ENCODE measurements at places on chromosomes 5 and 9. TPM values are rescaled to one million over a fixed set of nuclear protein-coding genes. Genes with fewer than 3 reads are reported as not detected.

- DNase-seq, result no peak
These were observed 288.0 kb downstream of the ICE1 start for GRCh38 chr5:5710471-5710870.

DNA sequence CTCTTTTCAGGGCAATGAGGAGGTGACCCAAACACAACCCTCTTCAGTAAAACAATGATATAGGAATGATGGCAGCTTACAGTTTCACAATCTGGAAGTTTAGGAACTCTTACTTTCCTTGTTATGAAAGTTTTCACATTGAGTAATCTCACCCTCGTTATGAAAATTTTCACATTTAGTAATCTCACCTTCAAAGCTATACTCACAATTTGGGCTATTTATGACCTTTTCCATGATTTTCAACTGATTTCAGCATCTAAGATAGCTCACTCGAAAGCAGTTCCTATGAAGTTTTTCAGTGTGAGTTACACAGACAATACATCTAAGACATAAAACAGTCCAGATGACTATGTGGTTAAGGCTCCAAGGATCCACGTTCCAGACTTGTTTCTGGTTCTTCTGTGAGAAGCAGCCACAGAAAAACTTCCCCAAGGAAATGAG, 57.1 kb downstream of the FOXD1 start:
- no peak for DNase-seq

DNA sequence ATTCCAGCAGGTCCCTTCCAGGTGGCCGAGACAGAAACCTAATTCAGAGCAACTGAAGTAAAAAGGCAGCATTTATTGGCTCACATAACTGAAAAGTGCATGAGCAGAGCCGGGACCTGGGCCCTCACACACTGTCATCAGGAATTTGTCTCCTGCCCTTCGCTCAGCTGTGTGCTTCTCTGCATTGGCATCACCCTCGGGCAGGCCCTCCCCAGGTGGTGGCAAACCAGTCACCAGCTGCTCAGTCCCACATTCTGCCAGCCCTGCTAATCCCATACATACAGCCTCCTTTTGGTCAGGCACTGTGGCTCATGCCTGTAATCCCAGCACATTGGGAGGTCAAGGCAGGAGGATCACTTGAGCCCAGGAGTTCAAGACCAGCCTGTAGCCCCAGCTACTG, 11.5 kb upstream of the CPLX2 start:
- no peak for DNase-seq

- DNase-seq, result no peak
These were observed 54.4 kb downstream of the ZNF474 start for GRCh38 chr5:122183788-122184170.

DNA sequence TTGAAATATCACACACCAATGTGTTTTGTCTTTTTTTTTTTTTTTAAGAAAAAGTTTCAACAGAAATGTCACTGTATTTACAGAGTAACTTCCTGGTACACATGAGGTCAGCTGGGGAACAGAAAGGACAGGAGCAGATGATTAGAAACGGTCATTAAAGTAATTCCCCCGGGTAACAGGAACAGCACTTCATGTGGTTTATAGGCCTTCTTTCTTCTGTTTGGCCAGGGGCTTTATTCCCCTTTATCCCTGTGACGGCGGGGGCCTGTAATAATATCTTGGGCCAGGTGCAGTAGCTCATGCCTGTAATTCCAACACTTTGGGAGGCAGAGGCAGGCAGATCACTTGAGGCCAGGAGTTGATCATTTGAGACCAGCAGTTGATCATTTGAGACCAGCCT, 30.5 kb upstream of the MSH3 start:
- no peak for DNase-seq

DNA sequence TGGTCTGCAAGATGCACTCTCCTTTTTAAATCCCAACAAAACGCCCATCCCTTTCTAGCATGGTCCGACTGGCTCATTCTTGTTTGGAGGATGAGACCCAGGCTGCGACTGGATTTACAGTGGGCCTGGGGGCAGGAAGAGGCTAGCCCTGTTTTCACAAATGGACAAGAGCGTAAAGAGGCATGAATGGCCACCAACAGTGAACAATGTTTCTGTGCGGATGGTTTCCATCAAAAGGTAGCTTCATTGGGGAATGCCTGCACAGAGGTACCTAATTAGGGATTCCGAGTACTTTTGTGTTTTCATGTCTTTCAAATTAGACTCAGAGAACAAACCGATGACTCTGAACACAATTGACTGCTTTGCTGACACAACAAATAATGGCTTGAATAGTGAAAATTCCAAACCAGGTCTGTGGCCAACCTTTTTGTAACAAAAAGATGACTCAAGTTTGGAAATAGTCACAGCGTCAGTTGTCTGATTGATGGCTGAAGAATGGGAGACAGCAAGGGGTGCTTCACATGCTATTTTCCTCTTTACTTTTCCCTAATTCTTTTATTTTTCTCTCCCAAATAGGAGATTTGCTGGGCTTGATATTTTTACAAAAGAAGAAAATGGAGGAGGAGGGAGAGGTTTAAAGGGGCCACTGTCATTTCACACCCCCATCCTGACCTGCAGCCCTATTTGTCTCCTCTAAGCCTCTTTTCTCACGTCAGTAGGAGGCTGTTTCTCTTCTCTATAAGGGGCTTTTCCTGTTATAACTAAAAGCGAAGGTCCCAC, 208.1 kb upstream of the S1PR3 start:
- DNase-seq, result no peak

DNA sequence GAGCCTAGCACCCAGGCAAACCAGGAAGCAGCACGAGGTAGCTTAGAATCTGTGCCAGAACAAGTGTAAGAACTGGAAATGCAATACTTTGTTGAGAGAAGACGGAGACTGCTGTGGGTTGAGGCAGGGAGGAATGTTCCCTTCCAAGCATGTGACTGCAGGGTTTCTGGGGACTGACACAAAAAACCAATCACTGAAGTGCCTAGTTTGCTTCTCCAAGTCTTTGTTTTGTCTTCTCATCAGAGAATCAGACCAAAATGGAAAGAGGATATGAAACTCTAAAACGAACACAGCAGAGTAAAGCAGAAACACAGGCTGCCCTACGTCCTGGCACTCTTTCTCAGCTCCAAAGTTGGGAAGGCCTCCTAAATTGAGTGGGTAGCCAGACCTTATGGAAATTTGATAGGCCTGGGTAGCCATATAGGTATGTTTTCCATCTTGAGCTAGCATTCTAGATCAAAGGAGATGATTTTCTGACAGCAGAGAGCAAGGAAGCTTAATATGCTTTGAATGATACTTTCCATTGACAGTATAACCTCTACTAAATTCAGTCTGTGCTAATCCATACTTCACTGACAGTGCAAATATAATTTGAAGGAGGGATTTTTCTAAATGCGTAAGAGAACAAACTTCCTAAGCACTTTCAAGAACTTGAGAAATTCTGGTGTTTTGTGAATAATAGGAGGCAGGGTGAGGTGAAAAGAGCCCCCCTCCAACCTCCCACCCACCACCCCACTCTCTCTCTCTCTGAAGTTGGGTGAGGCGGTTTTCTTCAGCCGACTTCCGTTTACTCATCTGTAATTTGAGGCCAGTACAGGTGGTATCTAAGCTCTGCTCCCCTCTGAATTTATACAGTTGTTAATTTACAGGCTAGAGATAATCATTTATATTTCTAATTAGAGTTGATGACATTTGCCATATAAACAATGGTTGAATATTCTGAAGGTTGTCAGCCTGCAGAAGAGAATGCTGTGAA, 5.5 kb downstream of the ADRB2 start:
- peak; percentile 59 for DNase-seq

DNA sequence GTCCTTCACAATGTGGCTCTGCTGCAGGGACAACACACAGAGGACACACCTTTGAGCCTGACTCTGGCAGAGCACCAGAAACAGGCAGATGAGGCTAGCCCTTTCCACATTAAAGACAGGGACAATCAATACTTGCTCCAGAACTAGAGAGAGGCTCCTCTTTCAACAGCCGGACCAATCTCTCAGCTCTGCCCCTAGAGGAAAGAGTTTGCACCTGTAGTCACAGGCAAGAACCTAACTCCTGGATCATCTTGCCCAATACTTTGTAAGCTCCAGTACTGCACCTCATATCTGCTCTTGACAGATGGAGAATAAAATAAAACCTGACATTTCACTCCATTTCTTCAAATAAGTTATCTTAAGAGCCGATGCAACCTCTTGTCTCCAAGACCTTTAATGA, 52.1 kb downstream of the EPB41L4A start:
- DNase-seq, result no peak

GRCh38 chr5:5886812-5887486, 464.5 kb downstream of the ICE1 start:
- no peak for DNase-seq

DNA sequence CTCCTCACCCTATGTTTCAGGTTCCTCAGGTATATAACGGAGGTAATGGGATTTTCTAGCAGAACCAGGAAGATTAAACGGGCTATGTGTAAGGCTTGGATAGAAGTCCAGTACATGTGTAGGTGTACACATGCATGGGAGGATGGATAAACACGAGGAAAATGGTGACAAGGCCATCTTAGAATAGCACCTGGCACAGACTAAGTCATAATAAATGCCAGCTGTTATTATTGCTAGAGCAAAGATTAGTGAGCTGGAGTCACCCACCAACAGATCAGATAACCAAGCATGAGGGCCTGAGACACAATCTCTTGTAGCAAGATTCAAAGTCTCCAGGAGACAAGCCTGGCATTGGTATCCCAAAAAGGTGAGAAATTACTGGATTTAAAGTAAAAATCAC, 21.1 kb downstream of the SPOCK1 start:
- DNase-seq, result no peak

GRCh38 chr5:1781726-1782384, 17.8 kb downstream of the MRPL36 start:
- DNase-seq, result no peak

- DNase-seq, result no peak
These were observed 442.0 kb upstream of the MEF2C start for GRCh38 chr5:89324990-89325389.

DNA sequence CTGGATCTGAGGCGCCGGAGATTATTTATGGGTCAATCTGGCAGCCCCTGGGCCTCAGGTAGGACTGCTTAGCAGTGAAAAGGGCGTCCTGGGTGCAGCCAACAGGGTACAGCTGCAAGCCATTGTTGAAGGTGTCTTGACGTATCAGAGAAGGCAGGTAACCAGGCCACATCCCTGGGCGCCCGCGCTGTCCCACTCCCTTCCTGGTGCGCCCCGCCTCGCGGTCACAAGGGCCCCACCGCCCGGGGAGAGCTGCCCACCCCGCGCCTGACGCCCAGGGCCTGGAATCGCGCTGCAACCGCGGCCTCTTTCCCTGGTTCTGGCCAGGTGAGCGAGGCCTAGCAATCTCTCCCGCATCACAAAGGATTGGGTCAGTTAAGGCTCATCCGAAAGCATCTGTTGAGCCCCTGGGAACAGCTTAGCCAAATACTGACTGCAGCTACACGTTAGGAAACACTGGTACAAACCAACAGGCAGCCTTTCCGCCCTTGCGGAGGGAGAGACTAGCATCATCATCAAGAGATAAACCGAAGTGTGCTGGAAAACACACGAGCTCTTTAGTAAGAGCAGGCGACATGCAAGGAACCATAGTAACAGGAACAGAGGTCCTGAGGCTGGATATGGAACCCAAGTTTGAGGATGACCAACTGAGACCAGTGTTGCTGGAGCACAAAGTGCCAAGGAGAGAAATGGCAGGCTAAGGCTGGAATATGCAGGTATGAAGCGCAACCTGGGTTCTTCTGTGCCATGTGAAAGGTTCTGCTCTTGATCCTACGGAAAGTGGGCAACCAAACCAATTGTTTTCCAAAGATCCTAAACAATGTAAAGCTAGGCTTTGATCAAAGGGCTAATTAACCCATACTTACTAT, 3.6 kb downstream of the RPS23 start:
- no peak for DNase-seq

DNA sequence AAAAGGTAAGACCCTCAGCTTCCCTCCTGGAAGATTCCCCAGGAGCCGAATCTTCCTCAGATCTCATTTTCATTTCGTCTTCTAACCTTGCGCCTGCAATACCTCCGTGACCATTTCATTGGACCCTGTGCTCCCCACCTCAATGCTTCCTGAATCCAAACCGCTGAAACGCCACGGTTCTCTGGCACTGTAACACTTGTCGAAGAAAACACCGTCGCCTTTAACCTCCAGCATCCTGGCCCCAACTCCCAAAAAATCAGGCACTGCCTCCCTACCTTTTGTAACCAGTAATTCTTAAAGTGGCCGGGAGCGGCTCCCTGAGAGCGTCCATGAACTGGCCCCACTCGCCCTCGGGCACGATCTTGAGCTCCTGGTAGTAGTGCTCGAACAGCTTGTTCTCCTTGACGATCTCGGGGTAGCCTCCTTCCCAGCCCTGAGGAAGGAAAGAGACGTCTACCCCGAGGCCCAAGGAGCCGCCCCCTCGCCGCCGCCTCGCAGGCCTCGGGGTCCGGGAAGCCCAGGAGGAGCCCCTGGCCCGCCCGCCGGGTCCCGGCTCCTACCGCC, 438 bp downstream of the NSUN2 start:
- DNase-seq, result no peak

DNA sequence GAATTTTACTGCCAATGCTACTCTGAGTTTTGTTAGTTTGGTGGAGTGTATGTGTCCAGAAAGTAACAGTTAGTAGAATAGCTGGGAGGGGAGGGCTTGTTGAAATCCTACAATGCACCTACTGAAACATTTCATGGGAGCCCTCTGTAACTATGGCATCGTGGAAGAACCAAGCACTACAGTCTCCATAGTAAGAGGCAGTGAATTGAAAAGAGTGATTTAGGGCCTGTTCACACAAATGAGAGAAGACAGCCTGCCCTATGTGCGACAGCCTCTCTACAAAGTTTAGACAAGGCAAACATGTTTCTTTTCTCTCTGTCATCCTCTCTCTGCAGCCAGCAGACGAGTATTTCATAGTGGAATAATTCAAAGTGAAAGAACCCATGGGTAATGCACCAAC, 676.6 kb downstream of the BRINP1 start:
- no peak for DNase-seq

DNA sequence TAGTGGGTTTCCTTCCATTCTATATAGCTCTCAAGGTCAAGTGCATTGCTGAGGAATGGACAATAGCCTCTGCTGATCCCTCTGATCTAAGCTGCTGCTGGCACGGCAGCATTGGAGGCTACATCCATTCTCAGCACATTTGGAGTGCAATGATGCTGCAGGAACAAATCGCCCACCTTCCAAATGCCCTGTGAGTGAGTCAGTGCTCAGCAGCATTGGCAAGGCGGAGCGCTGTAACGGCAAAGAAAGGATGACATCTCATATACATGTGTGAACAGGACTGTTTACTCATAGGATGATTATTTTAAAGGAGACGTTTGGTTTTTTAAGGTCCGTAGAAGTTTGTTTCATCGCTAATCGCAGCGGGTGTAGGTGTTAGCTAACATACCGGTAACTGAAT, 408.7 kb downstream of the ARHGEF28 start:
- no peak for DNase-seq

SPATA31E1 gene
- not detected for total RNA-seq

PCDHB9 gene
- total RNA-seq, result 0.18 TPM

PCDHGC5 gene
- 0.87 TPM for total RNA-seq

SAXO1 gene
- not detected for total RNA-seq

PTGDS gene
- not detected for total RNA-seq

ANKRD31 gene
- total RNA-seq, result not detected

C9orf153 gene
- total RNA-seq, result 0.18 TPM

GPR21 gene
- 0.87 TPM for total RNA-seq

FOXD4L3 gene
- 0.11 TPM for total RNA-seq

PDE6A gene
- not detected for total RNA-seq

EDIL3 gene
- total RNA-seq, result 0.32 TPM

RNF208 gene
- total RNA-seq, result 10.7 TPM

LCN9 gene
- total RNA-seq, result not detected

ZNF483 gene
- total RNA-seq, result 0.40 TPM

Measured in GM12878 (cell line).